ENCODE measurements at places on chromosomes 1 and 21.

GRCh38 chr1:42316292-42316691 is 18.7 kb downstream of the FOXJ3 start:
- DNase-seq: no peak

DNA sequence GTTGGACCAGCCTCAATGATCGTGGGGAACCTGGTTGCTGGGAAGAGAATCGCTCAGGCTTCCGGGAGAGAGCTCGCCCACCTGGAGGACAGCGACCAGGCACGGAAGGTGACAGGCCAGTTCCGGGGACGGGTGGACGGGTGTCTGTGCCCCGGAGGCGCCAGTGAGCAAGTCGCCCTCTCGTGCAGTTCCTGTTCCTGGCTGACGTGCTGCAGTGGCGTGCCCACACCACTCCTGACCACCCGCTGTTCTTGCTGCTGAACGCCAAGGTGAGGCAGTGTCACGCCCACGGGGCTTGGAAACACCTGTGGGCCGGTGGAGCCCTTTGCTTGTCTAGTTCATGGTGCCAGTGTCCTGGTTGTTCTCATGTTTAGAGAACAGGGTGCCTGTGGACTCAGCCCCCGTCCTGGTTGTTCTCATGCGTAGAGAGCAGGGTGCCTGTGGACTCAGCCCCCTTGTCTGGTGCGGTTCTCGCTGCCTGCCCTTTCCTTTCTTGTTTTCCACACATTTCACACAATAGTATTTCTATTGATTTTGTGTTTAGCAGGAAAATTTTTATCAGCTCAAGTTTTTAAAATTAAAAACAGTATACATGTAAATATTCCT is 53.1 kb downstream of the S100B start:
- peak; percentile 24 for DNase-seq

GRCh38 chr21:43371786-43372185 is 55.1 kb downstream of the SIK1 start:
- no peak for DNase-seq

DNA sequence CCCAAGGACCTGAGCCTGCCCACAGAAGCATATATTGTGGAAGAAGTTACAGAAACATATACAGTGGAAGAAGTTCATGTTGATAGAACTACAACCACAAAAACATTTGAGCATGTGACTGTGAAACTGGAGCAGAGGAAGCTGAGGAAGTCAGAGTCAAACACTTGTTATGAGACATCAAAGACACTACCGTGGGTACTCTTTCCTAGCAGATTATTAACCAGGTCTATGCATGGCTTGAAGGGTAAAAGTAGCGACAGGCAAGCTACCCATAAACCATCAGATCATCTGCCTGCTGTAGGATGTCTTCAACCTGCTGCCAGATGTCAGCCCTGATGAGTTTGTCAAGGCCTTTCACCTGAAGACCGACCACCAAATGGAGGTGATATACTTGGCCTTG is 35.8 kb downstream of the IVNS1ABP start:
- peak; percentile 20 for DNase-seq

DNA sequence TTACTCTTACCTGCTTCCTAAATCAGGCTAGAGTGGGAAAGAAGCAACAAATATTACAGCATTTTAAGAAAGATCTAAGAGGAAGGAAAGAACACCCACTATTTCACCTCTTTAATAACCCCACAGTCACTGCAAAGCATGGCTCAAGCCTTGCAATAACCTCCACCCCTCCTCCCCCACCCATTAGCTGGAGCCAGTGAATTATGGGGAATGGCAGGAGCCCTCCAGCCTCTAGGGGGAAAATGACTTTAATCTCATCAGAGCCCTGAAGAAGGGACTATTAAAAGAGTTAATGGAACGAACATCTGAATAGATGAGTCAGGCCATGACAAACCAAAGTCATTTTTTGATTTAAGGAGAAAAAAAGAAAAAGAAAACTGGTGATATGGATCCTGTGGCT is 630.7 kb upstream of the PLXNA2 start:
- no peak for DNase-seq

DNA sequence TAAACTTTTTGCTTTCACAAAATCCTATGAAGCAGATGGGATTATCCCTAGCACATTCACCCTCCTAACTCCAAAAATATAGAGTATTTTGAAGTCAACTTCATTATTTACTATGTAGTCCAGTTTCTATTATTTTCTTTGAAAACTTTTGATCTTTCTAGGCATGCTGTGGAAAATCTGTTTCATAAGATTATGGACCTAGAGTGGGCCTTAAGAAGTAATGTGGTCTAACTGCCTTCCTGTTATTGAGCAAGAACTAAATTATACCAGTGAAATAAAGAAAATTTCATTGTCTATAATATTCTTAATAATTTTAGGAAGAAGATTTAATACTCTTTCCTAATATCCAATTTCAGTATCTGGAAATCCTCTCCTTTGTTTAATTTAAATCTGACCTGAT is 58.1 kb downstream of the PRKACB start:
- DNase-seq: no peak

GRCh38 chr1:82269431-82269830 is 468.7 kb downstream of the ADGRL2 start:
- no peak for DNase-seq

- DNase-seq: no peak
Observed at GRCh38 chr1:117780687-117781475, 148.5 kb downstream of the GDAP2 start.

DNA sequence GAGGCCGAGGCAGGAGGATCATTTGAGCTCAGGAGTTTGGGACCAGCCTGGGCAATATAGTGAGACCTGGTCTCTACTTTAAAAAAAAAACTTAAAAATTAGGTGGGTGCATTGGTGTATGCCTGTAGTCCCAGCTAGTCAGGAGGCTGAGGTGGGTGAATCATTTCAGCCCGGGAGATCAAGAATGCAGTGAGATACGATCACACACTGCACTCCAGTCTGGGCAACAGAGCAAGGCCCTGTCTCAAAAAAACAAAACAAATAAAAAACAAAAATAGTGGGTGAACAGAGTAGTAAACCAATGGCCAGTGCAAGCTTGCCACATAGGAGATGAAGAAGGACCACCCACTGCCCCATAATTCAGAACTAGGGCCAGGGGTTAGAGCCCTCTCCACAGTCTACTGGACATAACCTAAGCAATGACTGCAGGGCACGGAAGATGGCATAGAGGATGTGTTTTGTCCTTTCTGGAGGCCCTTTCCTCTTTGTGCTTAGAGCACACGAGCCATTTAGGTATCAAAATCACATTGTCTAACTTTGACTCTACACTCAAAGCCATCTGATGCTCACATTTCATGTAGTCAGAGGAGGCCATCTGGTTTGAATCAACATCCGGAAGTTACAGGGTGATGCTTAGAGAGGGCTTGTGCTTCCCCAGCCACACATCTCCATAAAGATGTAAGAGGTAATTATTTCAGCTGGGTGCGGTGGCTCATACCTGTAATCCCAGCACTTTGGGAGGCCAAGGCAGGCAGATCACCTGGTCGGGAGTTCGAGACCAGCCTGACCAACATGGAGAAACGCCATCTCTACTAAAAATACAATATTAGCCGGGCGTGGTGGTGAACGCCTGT is 12.6 kb downstream of the CD2 start:
- DNase-seq: no peak

- peak; percentile 82 for DNase-seq
Observed at GRCh38 chr1:25810341-25811299, 9.1 kb upstream of the MTFR1L start.

- DNase-seq: no peak
Observed at GRCh38 chr1:214990619-214991018, 91.9 kb upstream of the KCNK2 start.

DNA sequence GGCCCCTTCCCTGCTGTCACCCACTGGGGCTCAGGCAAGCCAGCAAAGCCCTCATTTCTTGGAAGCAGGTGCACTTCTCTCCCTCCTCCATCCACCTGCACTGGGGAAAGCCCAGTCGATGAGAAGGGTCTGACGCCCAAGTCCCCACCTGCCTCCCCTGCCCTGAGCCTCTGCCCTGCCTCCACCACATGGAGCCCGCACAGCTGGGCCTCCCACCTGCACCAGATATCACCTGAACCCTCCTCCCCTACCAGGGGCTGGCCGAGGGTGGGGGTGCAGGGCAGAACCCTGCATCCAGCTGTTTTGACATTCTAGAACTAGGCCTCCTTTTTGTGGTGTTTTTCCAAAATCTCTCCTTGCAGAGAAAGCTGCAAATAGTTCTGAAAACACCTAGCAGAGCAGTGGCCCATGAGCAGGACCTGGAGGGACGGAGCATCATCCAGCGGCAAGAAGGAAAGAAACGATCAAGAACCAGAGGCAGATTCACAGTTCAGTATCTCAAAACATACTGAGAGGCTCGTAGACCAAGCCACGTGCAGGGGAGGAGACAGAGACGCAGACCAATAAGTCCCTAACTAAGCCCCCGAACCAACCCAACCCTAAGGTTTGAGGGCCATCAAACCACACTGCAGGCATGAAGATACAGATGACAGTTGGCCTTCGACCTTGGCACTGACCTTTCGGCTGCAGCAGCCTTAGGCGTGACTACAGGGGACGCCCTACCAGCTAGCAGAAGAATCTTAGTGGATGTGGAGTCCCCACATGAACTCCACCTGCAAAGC is 16.7 kb downstream of the CHD5 start:
- no peak for DNase-seq

DNA sequence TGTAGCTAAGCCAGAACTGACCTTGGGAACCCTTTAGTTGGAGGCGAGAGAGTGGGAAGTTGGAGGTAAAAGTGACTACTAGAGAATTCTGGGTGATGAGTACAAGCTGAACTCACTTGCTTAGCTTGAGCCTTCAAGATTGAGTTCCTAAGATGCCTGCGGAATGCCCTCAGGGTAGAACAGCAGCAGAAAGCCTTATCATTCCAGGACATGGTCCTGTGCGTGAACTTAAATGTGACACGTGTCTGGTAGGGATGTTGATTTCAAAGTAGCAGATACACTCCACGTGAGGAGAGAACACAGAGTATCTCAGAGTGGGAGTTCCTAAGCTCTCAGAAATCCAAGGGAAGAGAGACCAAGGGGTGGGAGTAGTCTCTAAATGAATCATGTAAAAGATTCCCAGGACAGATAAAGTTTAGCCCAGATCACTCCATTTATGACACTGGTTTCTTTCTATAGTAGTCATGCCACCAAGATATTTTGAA is 60.1 kb downstream of the KCNK1 start:
- DNase-seq: no peak

DNA sequence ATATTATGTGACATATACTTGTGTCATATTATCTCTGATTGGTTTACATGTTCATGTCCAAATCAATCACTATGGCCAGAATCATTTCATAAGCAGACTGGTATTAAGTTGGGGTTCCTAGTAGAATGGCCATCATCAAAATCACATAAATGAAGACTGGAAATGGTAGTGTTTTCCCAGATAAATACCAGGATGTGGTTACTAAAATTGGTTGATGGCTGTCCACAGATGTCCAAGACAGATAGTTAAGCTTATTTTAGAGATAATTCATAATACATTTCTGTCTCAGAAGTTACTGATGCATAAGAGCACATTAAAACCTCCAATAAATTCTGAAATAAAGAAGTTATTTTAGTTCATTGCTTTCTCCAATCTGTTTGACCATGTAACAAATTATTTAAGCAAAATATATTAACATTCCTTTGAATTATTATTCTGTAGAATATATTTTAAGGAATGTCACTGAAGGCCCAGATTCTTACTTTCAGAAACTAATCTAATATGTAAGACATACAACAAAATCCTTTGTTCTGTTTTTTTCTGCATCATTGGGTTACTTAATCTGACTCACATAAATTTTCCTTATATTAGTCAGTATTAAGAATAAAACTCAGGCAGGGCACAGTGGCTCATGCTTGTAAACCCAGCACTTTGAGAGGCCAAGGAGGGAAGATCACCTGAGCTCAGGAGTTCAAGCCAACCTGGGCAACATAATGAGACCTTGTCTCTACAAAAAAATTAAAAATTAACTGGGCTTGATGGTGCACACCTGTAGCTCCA is 483.9 kb downstream of the PTPRC start:
- DNase-seq: no peak

- no peak for DNase-seq
Observed at GRCh38 chr1:77831566-77831965, 52.1 kb downstream of the MIGA1 start.

- no peak for DNase-seq
Observed at GRCh38 chr1:117886101-117886795, 43.2 kb downstream of the GDAP2 start.

DNA sequence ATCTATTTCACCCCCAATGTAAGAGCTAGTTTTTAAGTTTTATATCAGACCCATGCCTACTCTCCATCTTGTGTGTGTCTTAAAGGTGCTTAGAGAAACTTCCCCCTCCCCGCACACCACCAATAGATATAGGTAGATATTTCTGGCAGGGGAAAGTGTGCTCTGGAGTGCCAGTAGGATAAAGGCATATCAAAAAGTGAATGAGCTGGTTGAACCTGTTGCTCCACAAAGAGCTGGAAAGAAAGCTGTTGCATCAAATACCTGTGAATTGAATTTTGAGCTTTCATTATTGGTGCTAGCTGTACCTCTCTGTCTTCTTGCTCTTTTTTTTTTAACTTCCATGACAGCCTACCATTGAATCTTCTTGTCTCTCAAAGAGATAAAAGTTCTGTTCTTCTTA is 32.8 kb downstream of the ARID1A start:
- DNase-seq: no peak

DNA sequence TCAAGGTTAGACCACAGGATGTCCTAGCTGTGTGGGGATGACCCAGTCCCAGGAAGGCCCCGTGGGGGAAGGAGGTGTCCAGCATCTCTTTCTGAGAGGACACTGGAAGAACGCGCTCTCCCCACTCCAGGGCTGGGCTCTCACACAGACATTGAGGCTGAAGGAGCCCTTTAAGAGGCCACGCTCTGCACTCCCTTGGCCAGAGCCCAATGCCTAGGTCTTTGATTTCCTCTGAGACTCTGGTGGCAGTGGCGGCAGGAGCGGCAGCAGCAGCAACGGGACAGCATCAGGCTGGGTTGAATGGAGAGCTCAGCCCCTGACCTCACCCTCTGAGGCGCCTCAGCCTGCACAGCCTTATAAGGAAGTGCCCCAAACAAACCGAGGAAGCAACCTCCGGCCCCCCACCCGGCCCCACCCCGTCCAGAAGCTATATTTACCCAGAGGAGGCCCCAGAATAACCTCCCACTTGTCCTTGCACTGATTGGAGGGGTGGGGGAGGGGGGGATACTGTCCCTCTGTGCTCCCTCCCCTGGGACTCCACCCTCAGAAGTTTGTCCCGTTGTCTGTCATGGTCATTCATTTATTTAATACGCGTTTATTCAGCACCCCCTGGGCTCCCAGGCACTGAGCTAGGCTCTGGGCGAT is 12.3 kb downstream of the NES start:
- no peak for DNase-seq

DNA sequence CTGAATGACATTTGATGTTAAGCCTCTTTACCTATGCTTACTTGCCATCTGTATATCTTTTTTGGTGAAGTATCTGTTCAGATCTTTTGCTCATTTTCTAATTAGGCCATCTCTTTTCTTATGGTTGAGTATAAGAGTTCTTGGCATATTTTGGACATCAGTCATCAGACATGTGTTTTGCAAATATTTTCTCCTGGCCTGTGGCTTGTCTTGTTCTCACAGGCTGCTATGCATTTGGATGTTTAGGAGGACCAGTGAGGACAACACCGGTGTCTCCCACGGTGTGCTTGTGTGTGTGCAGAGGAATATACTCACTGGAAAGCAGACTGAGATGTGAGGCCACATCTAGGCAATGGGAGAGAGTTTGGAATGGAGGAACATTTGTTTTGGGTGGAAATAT is 87.1 kb upstream of the LYST start:
- no peak for DNase-seq
